Cardiac fibroblast (primary cell): ENCODE measurements at places on chromosomes 2 and 18.

- DNase-seq: no peak
These were observed 113.7 kb upstream of the SMAD7 start for GRCh38 chr18:49064421-49064820.

- DNase-seq: peak; percentile 70
These were observed 801.3 kb downstream of the ERBB4 start for GRCh38 chr2:211737282-211737681.

GRCh38 chr18:22346953-22347605 is 70.6 kb downstream of the CTAGE1 start:
- peak; percentile 77 for DNase-seq

GRCh38 chr2:77443076-77443475 is 79.1 kb downstream of the LRRTM4 start:
- DNase-seq: no peak

GRCh38 chr18:36514778-36515177 is 217.3 kb downstream of the FHOD3 start:
- no peak for DNase-seq
